GM06990 (cell line): ENCODE measurements at places on chromosomes 2 and 18.
A peak's percentile ranks its signal among the peaks of the same experiment; 100 is the strongest.

GRCh38 chr2:99707592-99707991, 217.8 kb upstream of the REV1 start:
- no peak for DNase-seq

GRCh38 chr18:65942854-65943253, 192.0 kb downstream of the CDH7 start:
- DNase-seq = no peak

DNA sequence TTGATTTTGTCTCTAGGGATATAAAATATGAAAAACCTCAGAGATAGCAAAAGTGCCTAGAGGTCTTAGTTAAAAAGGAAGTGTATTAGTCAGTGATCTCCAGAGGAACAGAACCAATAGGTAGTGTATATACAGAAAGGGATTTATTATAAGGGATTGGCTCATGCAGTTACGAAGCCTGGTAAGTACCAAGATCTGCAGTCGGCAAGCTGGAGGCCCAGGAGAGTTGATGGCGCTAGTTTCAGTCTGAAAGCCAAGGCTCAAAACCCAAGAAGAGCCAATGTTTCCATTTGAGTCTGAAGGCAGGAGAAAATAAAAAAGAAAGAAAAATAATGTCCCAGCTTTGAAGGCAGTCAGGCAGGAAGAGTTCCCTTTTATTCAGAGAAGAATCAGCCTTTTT, 93.3 kb downstream of the COLEC12 start:
- no peak for DNase-seq

- DNase-seq = no peak
These were observed 115.3 kb upstream of the SMAD2 start for GRCh38 chr18:48045744-48046143.

DNA sequence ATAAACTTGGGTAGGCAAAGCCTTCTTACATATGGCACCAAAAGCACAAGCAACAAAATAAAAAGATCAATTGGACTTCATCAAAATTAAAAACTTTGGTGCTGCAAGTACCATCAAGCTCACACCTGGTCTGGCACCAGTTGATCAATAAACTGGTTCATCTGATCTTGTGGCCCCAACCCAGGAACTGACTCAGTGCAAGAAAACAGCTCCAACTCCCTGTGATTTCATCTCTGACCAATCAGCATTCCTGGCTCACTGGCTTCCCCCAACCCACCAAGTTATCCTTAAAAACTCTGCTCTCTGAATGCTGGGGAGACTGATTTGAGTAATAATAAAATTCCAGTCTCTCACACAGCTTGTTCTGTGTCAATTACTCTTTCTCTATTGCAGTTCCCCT, 8.4 kb downstream of the EPG5 start:
- DNase-seq = no peak

DNA sequence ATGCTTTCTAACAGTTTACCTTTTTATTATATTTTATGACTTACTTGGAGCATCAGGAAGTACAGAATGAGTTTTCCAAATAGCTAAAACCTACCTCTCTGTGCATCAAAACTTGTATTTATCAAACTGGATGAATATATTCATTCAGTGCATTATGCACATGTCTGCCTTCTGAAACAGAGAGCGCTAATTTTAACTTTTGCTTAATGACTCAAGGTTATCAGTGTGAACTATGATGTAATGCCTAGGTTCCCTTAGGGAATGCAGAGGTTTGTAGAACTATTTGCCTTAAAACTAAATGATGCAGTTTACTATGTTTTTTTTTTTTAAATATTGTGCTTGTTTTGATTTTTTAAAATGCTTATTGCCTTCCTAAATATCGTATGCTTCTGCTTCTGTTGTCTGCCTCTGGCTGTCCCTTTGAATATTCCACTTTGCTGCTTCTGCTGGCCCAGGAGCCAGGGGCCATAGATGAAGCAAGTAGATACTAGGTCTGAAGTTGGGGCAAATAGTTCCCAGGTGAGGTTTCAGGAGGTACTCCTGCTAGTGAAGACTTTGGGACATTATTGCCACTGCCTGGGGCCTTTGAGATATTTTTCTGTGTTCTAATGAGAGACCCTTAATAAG, 16.5 kb downstream of the TMEM178A start:
- DNase-seq = no peak

DNA sequence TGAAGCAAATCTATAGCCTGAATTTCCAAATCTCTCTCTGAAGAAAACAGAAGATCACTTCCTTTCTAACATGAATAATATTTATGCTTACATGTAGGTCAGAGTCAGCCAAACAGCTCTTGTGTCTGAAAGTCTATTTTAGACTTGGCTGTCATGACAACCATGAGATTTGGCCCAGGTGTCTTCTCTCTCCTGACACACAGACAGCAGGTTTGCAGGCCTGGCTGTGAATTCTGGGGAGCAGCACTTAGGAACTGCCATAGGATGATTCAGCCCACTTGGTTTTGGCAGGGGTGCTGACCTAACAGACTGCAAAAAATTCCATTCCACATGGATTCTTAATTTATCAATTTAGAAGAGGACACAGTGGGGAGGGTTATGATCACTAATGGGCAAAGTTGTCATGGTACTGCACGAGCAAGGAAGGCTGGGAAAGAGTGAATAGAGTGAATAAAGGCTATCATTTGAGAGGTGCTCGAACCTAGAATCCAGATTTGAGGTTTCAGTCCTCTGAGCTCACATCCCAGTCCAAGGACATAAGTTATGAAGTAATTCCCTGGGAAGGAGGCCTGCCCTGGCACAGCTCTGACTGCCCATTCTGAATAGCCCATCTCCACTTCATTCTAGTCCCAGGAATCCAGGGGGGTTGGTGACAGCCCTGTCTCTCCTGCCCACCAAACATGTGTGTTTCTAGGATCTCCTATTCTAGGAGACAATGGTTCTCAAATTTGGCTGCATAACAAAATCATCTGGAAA, 453.9 kb upstream of the TRIB2 start:
- peak; percentile 29 for DNase-seq

DNA sequence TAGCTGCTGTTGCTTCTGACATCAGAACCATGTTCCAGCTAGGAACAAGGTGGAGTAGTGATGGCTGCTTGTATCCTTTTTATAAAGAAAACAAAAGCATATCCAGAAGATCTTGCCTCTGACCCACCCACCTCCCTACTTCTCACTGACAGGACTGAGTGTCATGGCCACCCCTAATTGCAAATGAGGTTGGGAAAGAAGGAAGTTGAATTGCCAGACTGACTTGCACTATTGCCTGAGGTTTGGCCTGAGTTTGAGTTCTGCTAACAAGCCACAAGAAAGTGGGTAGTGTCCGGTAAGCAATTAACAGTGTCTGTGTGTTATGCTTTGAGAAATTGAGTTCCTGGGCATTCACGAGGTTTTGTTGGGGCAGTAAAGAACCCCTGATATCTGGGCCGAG, 22.8 kb downstream of the SGPP2 start:
- DNase-seq = no peak

DNA sequence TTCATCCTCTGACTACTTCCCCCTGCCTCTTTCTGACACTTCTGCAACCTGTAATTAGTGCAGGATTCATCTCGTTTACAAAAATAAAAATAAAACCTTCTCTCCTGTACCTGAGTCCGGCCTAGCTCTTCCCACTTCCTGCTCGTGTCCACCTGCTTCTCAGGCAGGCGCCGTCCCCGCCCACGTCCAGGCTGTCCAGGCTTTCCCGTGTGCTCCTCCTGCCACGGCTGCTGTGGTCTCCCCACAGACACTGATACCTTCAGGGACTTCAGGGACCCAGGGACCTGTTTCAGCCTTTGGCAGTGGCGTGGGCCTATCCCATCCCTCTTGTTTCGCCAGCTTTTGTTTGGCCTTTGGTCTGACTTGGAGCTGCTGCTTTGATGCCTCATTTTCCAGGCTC, 272.5 kb downstream of the PHLPP1 start:
- DNase-seq = no peak

DNA sequence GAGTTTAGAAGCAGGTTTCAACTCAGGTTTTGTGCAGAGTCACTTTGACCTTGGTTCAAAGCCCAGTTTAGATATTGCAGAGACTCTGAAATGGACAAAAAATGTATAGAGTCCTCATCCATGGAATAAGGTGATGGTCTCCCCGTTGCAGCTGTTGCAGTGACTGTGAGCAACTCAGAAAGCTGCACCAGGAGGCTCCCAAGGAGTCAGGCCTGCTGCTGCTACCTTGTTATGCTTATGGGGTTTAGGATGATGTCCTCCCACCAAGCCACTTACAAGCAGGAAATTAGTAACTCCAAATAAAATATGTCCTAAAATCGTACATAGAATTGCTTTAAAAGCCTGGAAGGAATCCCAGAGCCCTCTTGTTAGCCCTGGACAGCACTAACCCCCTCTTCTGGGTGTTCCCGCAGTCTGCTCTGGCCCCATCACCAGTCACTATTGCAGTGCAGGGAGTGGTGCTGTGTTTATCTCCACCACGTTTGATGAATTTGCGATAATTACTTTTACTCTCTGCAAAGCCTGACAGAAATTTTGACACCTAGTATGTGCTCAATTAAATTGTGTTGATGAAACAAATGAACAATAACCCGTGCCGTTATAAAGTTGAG, 189.0 kb downstream of the CNTNAP5 start:
- no peak for DNase-seq

GRCh38 chr2:176038694-176039093, 36.6 kb upstream of the LNPK start:
- DNase-seq = no peak

- DNase-seq = no peak
These were observed 468.3 kb upstream of the GYPC start for GRCh38 chr2:126187668-126188067.

DNA sequence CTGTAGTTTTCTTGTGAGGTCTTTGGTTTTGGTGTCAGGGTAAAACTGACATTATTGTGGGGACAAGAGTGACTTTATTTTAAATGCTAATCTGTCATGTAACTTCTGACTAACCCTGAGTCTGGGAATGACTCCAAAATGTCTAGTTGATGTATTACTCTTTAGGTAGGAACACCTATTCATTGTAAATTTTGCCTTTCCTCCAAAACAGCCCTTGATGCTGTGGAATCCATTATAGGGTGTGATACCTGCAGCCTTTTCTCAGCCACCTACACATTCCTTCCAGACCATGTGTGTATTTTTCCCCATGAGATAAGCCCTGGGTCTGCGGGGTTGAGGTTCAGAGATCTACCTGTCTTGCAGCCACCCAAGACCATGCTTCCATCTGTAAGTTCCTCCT, 4.1 kb upstream of the PRR30 start:
- no peak for DNase-seq

GRCh38 chr18:55996717-55997116, 408.7 kb upstream of the TCF4 start:
- DNase-seq = no peak

GRCh38 chr18:3713166-3713565, 263.2 kb downstream of the TGIF1 start:
- no peak for DNase-seq

DNA sequence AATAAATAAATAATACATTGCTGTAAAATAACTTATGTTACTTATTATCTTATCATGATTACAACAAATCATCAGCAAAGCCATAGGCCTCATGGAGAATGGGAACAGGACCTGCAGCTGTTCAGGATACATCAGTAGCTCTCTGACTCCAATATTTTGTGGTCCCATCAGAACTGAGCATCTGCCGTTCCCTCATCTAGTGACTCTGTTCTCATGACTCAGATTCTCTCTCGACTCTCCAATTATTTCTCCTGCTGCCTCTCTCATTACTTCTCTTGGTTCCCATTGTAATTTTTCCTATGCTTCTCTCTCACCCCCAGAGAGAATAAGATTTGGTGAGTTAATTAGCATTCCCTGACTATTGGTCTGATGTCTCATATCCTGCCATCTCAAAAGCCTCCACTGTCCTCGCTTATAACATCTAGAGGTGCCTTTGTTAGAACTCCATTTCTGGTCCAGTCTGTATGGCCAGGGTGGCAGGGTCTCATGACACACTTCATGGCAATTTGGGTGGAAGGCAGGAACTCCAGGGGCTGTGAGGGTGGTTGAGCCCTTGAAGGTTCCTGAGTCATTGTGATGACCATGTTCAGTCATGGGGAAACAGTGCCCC, 78.0 kb upstream of the TANC1 start:
- no peak for DNase-seq

GRCh38 chr2:9102861-9103662, 99.6 kb upstream of the MBOAT2 start:
- DNase-seq = no peak

DNA sequence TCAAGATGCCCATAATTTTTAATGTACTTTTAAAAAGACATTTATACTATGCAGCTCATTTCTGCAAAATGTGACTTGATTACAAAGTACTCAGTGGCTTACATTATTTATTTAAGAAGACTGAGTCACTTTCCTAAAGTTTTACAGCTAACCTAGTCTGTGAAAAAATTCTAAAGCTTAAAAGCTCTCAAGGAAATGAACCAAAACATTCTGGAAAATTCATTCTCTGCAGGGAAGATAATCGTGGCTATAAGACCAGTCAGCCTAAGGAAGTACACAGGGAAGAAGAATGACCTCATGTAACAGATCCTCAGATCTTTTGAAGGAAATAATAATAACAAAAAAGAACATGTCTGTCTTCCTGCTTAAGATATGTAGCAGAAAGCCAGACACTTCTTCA, 232.1 kb upstream of the STK17B start:
- no peak for DNase-seq

GRCh38 chr2:138554123-138554522, 52.6 kb downstream of the SPOPL start:
- no peak for DNase-seq

DNA sequence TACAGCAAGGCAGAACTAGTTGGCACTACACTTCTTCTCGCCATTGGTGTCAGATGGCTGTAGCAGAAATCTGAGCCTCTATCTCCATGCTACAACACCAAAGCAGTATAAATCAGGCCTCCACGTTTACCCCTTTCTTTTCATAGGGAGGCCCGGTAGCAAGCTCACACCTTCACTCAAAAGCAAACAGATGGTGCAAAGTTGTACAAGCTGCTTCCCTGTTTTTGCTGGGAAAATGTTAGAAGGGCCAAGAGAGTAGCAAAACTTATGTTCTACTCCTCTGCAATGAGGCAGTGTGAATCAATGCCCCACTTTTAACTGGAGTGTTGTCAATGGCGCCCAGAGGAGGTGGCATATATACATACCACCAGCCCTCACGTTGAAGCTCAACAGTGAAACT, 369.6 kb upstream of the NRXN1 start:
- no peak for DNase-seq

- no peak for DNase-seq
These were observed 71.2 kb upstream of the FOSL2 start for GRCh38 chr2:28321426-28321825.

GRCh38 chr2:106851087-106851874, 34.7 kb downstream of the ST6GAL2 start:
- no peak for DNase-seq

- no peak for DNase-seq
These were observed 352.0 kb upstream of the SLC8A1 start for GRCh38 chr2:40803900-40804299.

DNA sequence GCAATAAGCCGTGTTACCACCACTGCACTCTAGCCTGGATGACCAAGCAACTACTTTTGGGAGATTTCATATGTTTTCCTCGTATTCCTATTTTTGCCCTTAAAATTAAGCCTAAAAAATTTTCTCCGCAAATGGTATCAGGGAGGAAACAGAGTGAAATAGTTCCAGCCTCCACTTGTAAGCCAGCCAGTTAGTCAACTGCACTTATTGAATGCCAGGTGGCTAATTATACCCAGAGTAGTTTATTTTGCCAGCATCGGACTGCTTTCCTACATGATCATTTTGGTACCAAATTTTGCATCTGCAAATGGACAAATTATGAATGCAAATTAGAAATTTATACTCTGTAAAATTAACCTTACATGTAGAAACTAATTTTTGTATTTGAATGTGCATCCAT, 90.2 kb upstream of the ARHGAP28 start:
- no peak for DNase-seq
